ENCODE measurements at places on chromosomes 1 and 21.

DNA sequence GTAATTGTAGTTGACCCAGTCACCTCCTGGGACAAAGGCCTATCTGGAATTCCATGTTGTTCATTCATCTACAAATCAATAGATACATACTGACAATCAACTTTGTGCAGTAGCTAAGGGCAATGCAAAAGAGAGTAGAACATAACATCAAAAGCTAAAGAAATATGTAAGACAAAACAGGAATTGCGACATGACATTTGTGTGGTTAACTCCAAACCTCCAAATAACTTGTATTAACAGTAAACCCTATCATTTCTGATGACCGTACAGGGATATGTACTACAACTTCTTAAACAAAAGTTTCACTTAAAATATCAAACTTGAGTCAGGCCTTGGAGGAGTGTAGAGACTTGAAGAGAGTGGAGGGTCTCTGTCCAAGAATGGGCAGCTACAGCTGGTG is 317.6 kb downstream of the SPATA17 start:
- DNase-seq: no peak

- no peak for DNase-seq
Measured at GRCh38 chr1:76269155-76269554, 194.6 kb downstream of the ST6GALNAC3 start.

DNA sequence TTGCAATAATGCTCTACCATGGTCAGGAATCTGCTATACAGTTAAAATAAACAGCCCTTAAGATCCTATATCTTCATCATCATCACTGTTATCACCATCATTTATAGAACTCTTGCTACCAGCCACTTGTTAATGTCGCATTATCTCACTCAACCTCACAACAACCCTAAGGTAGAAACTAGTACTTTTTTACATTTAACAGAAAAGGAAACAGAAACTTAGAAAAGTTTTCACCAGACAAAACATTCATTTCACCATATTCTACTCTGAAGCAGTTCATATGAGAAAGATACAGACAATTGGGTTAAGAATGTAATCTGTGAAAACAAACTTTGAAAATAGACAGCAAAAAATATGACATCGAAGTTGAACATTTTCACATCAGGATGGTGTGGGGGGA is 262.6 kb downstream of the ATG4C start:
- no peak for DNase-seq

DNA sequence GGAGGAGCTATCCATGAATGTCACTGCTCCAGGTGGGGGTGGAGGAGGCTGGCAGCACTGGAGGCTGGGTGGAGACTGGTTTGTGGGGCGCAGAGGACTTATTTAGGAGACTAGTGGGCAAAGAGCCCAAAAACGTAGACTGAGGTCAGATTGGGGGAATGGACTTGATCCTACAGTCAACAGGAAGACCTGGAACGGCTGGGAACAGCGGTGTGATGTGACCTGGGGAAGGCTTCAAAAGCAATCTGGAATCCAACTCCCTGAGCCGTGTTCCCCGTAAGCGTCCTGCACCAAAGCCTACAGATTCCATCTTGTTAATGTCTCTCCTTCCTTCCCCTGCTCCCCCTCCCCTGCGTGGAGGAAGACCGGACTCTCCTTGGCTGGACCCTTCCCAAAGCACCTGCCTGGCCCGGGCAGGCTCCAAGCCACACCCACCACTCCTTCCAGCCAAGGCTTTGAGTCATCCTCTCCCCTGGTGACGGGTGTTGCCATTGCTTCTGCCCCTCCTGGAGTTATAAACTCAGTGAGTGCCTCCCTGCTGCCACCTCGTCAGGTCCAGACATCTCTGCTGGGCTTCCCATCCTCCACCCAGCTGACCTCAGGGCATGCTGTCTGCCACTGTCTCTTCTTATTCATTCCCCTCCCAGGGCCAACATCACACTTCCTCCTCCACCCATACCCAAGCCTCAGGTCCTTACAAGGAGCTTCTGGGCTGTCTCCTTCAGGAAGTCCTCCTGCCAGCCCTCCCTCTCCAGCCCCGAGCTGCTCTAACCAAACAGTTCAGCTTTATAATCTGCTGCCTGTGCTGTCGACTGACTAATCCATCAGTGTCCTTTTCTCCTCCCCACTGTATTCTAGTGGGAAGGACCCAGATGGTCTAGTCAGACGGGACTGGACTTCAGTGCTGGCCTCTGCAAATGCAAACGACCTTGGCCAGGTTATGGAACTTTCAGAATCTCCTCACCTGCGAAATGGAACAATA is 1.6 kb upstream of the CLSTN1 start:
- DNase-seq: peak; percentile 64

GRCh38 chr1:204712708-204713430 is 27.3 kb upstream of the LRRN2 start:
- DNase-seq: no peak

DNA sequence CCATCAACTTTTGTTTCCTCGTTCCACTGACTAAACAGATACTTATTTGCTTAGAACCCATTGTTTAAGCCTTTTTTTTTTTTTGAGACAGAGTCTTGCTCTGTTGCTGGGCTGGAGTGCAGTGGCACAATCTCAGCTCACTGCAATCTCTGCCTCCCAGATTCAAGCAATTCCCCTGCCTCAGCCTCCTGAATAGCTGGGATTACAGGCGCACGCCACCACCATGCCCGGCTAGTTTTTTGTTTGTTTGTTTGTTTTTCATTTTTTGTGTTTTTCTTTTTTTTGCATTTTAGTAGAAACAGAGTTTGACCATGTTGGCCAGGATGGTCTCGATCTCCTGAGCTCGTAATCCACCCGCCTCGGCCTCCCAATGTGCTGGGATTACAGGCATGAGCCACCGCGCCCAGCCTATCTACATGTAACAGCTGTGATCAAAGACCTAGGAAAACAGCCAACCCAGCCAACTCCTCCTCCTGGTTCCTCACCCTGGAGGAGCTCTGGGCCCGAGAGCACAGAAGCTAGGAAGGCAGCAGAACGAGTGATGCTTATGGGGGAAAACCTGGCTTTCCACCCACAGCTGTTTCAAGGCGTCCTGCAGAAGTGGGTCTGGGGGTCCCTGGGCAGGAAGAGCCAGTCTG is 32.9 kb downstream of the KCNN3 start:
- no peak for DNase-seq

- no peak for DNase-seq
Measured at GRCh38 chr1:30738040-30738714, 14.8 kb upstream of the MATN1 start.

DNA sequence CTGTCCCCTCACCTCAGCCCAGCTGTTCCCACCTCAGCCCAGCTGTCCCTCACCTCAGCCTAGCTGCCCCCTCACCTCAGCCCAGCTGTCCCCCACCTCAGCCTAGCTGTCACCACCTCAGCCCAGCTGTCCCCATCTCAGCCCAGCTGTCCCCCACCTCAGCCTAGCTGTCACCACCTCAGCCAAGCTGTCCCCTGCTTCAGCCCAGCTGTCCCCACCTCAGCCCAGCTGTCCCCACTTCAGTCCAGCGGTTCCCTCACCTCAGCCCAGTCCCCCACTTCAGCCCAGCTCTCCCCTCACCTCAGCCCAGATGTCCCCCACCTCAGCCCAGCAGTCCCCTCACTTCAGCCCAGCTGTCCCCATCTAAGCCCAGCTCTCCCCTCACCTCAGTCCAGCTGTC is 88.4 kb upstream of the CSF3R start:
- no peak for DNase-seq

Data from NCI-H2029 treated with DMSO at 0.1 percent for 48 hours (cell line).